Activated naive CD8-positive, alpha-beta T cell treated with anti-CD3 and anti-CD28 coated beads for 36 hours (primary cell): ENCODE measurements at places on chromosomes 11 and 22.

GRCh38 chr11:123525097-123525496 lies 95.0 kb downstream of the GRAMD1B start:
- no peak for DNase-seq

GRCh38 chr11:97943493-97943892 lies 1077.3 kb upstream of the CNTN5 start:
- DNase-seq: no peak

- no peak for DNase-seq
Measured at GRCh38 chr22:45980268-45980570, 3.3 kb upstream of the WNT7B start.

- no peak for DNase-seq
Measured at GRCh38 chr11:117997823-117998579, 11.8 kb downstream of the IL10RA start.

GRCh38 chr22:27554106-27554811 lies 247.3 kb downstream of the MN1 start:
- no peak for DNase-seq

DNA sequence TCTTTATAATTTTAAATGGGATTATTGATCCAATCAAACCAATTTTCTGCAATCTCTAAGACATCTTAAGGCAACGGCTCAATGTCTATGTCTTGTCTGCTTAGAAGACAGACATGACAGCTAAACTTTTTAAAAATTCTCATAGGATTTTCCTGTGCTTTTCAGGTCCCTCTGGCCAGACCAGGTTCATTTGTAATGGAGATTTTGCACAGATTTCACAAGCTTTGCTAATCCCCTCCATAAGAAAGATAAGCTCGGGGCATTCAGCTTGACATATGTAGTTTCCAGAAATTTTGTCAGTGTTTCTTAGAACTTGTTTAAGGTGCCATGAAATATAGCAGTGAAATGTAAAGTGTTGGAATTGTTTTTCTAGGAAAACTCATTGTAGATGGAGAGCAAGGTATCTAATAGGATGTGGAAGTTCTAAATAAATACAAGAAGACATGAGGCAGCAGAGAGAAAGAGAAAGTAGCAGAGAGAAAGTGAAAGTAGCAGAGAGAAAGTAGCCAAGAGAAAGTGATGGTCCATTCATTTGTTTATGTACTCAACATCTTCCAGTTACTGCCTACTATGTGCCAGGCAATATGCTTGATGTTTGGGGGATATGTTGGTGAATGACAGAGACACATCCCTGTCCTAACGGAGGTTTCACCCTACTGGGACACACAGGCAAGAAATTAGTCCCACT lies 219.1 kb upstream of the ARHGAP42 start:
- no peak for DNase-seq

DNA sequence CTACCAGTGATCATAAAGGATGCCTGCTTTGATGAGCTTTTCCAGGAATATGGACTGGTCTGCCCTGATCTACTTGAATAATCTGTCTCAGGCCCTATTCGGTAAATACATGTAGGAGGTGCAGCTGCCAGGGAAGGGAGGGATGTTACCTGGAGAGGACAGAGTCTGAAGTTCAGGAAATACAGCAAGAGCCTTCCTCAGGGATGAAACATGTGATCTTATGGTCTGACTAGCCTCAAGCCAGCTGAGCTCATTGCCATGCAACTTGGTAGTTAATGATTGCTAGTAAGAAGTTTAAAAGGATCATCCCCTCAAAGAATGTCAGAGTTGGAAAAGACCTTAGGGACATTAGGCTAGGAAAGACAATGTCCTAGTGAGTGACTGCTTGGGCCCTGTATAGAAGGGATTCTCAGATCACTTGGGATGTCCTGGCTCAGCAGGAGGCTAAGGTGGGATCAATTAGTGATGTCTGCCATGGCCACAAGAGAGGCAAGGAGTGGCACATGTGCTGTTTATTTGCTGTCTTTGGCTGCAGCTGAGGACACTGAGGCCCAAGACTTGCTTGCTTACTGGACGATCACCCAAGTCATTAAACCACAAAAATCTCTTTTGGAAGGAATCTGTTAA lies 18.5 kb downstream of the PTPRJ start:
- DNase-seq: no peak

- peak; percentile 19 for DNase-seq
Measured at GRCh38 chr11:18754308-18754707, 28.3 kb upstream of the IGSF22 start.

GRCh38 chr11:100855466-100856067 lies 168.5 kb downstream of the ARHGAP42 start:
- DNase-seq: no peak

DNA sequence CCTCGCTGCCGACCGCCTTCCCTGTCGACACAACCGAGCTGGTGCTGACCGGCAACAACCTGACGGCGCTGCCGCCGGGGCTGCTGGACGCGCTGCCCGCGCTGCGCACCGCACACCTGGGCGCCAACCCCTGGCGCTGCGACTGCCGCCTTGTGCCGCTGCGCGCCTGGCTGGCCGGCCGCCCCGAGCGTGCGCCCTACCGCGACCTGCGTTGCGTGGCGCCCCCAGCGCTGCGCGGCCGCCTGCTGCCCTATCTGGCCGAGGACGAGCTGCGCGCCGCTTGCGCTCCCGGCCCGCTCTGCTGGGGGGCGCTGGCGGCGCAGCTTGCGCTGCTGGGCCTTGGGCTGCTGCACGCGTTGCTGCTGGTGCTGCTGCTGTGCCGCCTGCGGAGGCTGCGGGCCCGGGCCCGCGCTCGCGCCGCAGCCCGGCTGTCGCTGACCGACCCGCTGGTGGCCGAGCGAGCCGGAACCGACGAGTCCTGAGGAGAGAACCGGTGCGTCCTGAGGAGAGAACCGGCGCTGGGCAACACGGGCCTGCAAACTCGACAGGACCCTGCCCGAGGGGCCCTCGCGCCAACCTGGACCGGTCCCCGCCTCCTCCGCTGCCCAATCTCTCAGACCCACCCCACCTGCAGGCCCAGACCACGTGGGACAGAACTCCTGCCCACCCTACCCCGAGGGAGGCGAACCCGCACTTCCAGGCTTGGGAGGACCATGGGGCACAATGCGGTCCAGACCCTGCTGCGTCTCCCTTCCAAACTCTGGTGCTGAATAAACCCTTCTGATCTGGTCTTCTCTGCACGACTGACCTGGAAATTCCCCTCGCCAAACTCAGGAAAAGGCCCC lies 866 bp downstream of the GP1BB start:
- DNase-seq: peak; percentile 65

DNA sequence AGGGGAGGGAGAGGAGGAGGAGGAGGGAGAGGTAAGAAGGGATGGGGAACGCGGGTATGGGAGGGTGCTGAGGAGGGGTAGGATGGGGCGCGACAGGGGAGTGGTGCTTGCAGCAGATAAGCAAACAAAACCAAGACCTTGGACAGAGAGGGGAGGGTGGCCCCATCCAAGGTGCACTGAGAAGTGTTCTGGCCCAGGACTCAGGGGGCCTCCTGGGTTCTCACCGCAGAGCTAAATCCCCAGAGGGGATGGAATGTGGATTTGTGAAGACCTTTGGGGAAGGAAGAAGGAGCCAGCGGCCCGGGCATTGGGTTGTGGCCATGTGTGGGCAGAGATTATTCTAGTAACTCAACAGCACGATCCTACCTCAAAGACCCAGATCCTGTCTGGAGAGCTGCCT lies 90.9 kb upstream of the LINC01488 start:
- no peak for DNase-seq

- no peak for DNase-seq
Measured at GRCh38 chr11:7593481-7593880, 79.7 kb downstream of the PPFIBP2 start.

DNA sequence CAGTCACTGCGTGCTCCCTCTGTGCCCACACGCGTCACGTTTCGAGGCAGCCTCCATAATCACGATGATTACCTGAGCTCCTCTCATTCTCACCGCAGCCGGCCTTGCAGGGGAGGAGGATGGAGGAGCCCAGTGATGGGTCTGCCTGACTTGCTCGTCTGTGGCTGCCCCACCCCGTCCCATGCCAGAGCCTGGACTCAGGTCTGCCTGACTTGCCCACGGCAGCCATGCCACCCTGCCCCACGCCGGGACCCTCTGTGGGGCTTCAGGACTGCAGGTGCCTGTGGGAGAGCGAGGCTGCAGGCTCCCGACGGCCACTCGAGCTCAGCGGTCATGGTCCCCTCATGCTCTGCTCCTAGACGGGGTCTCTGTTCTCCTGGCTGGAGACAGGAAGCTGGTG lies 1025.1 kb downstream of the BRD1 start:
- DNase-seq: no peak

DNA sequence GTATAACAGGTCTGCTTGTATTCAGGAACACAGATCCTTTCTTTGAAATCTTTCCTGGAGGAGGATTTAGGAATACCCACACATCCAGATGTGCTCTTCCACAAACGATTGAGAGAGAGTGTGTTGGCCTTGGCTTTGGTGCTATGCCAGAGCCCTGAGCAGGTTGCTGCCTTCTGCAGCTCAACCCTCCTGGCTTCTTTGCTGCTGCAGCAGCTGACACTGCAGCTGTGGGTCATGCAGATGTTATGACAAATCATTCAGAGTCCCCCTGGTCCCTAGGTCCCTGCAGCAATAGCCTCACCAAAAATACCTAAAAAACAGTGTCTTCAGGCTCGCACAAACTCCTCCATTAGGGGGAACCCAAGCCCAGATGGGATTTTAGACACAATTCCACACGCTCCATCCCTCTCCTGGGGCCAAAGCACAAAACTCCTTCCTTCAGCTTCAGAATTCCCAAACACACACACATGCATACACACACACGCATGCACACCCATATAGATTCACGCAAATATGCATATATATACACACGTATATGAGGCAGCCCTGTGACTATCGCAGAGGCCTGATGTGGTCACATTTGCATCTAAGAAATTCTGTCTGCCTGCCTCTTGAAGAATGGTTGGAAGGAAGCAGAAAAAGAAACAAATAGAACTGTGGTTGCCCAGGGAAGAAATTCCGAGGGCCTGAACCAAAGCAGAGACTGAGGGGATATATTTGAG lies 35.4 kb downstream of the SLN start:
- no peak for DNase-seq

DNA sequence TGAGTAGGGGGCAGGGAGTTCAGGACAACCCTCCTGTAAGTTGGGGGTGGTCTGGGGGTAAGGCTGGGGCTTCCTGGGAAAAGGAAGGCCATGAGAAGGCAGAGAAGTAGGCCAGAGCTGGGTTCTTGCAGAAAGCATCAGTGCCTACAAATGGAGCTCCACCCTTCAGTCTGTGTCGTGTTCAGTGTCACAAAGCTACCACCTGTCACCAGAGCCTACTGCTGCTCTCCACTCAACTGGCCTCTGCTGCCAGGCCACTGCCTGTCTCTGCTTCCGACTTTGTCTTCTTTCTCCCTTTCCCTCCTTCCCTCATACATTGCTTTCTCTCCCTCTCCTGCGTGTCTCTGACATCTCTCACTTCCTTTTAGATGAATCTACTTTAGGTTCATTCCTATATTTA lies 3.4 kb upstream of the WBP2NL start:
- no peak for DNase-seq

DNA sequence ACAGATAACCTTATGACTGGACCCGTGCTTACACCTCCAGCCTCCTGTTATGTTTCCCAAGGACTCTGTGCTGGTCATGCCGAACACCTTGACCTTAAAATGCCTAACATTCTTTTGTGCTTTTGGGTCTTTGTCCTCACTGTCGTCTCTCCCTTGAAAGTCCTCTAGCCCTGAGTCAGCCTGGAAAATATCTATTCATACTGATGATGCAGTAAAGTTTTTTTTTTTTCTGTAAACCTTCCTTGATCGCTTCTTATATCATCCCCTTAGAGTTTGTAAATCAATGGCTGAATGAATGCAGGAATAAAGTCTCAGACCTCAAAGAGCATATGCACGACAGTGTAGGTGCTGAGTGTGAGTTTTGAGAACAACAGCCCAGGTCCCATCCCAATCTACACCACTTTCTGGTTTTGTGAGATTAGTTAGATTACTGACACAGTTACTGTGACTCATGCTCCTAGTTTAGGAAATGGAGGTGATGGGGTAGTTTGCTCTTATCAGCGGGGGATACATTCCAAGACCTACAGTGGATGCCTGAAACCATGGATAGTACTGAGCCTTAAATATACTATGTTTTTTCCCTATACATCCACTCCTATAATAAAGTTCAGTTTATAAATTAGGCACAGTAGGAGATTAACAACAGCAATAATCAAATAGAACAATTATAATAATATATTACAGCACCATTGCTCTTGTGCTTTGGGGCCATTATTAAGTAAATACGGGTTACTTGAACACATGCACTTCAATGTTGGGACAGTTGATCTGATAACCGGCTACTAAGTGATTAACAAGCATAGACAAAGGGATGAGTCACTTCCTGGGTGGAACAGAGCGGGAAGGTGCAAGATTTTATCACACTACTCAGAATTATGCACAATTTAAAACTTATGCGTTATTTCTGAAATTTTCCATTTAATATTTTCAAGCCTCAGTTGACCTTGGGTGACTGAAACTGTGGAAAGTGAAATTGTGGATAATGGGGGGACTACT lies 8.6 kb downstream of the TCN1 start:
- DNase-seq: no peak

DNA sequence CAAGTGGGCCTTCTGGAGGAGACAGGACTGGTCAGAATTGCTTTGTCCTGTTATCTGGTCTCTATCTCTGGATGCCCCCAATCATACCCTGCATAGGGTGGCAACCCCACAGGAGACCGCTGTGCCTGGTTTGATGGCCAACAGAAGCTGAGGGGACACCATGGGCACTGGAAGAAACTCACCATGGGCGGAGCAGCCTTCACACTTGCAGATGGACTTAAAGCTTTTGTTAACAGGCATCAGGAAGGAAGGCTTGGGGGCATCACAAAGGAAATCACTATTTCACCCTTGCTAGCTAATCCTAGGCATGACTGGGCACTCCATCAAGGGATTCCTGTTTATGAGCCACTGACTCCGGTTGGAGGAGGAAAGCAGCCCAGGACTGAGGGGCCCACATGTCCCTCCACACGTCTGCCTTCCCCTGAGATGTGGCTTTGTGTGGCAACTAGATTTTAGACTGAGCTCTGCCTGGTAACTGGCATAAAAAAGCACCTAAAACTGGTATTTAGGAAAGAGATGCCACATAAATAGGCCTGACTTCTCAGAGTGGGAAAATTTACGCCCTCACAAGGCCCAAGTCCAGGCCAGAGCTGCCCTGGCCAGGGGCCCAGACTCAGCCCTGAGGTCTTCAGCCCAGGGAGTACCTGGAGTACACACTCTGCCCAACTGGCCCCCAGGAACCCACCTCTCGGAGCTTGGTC lies 57.0 kb upstream of the LYVE1 start:
- DNase-seq: no peak

DNA sequence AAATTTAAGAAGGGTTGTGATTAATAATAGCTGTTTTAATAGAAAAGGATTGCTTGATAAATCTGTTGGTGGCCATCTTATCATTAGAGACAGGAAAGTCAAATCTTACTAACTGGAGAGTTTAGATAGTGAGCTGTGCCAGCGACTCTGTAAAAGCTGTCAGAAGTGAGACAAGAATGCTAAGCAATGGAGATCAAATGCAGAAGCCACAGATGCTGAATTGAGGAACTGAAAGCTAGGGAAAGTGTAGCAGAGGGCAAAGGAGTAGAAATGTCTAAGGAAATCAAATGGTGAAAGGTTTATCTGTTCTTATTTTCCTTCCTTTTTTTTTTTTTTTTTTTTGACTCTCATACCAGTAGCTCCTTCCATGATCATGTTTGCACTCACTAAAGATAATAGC lies 13.7 kb downstream of the MS4A13 start:
- no peak for DNase-seq
